Activated CD8-positive, alpha-beta T cell treated with anti-CD3 and anti-CD28 coated beads, Interleukin-2, amount 10 ng/mL, durations not matched to agents 7 days and 5 days (primary cell): ENCODE measurements at places on chromosomes 7 and 10. TPM values are rescaled to one million over a fixed set of nuclear protein-coding genes. Genes with fewer than 3 reads are reported as not detected.

DNA sequence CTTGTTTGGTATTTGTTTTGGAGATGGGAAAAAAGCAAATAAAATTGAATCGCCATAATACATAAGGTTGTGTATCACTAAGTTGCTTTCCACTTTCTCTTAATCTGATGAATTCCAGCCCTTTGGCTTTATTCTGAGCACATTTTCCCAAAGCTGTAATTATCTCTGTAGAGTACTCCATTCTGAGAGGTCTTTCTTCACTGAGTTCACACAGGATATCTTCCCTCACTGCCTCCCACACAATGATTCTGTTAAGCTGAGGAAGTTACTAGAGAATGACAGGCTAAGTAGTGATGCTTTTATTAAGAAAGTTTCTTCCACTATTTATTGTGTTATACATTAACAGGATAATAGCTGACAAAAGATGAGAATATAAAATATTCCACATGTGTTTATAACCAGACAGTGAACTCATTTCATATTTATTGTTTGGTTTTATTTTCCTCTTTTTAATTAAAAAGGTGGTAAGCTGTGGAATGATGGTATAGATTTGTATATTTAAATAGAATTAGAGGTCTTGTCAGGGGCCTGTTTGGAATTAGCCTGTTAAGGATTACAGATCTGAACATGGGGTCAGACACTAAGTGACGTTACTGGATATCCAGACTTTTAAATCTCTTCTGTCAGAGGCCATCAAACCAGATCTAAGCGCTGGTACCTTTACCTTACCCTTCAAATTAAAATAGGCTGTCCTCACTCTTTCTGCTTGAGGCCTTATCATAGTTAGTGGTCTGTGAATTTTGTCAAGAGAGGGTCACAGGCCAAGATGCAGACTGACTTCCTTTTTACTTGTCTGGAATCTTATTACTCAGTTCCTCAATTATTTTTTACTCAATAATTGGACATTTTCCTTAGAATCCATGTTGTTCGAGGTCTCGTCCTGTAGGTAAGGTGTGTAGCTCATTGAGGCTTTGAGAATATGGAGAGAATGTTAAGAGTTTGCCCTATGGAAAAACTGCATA, 8.4 kb downstream of the PLXDC2 start:
- no peak overlapping the region for H3K27ac ChIP-seq
- H3K36me3 ChIP-seq = no peaks in the 10 kb centered on the region
- H3K4me1 ChIP-seq = no peaks in the 10 kb centered on the region

DNA sequence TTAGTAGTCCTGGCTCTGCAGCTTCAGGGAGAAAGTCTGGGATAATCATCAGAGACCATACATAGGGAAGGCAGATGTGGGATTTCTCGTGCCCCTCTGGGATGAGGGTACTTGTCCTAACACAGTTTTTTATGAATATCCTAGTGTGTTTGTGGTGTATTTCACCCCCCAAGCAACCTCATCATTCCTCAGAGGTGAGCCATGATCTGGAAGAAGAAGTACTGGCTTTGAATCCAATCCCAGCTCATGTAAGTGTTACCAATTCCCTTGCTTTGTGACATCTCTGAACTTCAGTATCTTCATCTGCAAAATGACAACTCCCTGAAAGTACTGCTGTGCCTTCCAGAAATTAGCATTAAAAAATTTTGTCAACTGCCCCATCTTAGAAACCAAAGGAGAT, 347.5 kb upstream of the ZMIZ1 start:
- H3K27me3 ChIP-seq = peaks cover 27% of the 10 kb centered on the region
- DNase-seq = no peak
- H3K36me3 ChIP-seq = no peaks in the 10 kb centered on the region
- no peaks in the 10 kb centered on the region for H3K4me1 ChIP-seq
- no peak overlapping the region for H3K27ac ChIP-seq

GRCh38 chr10:12241810-12242529, 46.0 kb downstream of the CDC123 start:
- no peak overlapping the region for H3K4me3 ChIP-seq
- peaks cover 15% of the 10 kb centered on the region for H3K4me1 ChIP-seq
- H3K36me3 ChIP-seq = peaks cover 48% of the 10 kb centered on the region
- no peak overlapping the region for H3K27ac ChIP-seq

DNA sequence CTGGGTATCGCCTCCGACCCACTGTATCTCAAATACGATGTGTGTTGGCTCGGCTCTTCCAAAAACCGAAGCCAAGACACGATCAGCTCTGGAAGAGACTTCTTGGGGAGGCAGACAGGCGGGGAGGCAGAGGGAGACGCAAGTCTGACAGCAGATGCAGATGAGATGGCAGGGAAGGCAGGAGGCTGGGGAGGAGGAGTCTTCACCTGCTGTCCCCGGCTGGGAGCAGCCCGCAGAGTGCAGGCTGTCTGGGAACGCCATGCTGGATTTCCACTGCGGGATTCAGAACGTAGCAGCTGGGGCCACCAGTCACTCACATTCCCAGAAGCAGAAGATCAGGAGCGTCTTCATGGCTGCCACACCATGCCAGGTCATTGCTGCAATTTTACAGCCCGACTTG, 29.4 kb downstream of the CTBP2 start:
- no peak overlapping the region for H3K4me3 ChIP-seq
- no peaks in the 10 kb centered on the region for H3K36me3 ChIP-seq
- H3K4me1 ChIP-seq = no peaks in the 10 kb centered on the region
- no peak for DNase-seq
- no peaks in the 10 kb centered on the region for H3K27me3 ChIP-seq

DNA sequence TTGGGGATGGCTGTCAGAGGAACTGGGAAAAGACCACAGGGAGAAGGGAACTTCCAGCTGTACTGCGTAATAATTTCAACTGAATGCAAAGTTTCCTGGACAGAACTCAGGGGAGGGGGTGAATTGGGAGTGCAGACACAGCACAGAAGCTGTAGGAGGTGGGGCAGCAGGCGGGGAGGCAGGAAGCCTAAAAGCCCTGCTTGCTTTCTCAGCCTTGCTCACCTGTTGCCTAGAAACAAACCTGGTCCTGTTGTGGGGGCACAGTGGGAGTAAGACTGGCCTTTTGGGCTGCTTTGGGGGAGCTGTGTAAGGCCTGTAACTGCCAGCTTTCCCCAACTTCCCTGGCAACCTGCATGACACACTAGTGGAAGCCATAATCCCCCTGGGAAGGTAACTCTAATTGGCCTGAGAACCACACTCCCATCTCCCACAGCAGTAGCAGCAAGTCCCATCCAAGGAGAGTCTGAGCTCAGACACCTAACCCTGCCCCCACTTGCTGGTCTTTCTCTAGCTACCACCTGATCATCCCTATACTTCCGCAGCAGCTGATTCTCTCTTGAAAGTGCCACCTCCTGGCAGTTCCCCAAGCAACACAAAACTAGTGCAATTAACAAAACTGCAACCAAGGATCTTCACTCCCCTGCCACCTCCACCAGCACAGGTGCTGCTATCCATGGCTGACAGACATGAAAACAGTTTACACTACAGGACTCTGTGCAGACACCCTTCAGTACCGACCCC, 1239.3 kb downstream of the SORCS1 start:
- no peak for DNase-seq
- no peak overlapping the region for H3K4me3 ChIP-seq
- no peaks in the 10 kb centered on the region for H3K36me3 ChIP-seq

GRCh38 chr10:64306729-64307327, 785.6 kb downstream of the REEP3 start:
- no peaks in the 10 kb centered on the region for H3K36me3 ChIP-seq
- DNase-seq = no peak
- H3K4me3 ChIP-seq = no peak overlapping the region

DNA sequence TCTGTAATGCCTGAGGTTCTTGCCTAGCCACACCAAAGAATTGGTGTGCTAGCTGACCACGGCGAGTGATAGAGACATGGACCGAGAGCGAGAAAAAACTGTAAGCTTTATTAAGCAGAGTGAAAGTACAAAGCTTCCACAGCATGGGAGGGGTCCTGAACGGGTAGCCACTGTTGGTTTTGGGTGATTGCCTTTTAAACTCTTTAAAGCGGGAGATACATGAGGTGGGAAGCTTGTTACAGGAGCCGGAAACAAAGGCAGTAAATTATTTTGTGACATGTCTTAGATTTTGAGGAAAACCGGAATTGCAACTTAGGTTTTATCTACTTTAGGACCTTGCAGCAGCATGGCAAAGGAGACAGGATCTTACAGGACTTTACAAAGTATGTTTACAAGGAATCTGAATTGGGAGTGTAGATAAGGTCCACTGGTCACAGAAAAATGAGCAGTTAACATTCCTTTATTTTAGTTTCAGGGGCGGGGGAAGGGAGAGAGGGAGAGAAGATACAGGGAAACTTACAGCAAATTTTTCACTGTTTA, 252.7 kb upstream of the MBL2 start:
- H3K4me1 ChIP-seq = no peaks in the 10 kb centered on the region
- H3K27ac ChIP-seq = no peak overlapping the region
- H3K27me3 ChIP-seq = no peaks in the 10 kb centered on the region
- H3K4me3 ChIP-seq = no peak overlapping the region
- no peak for DNase-seq
- no peaks in the 10 kb centered on the region for H3K36me3 ChIP-seq

- H3K36me3 ChIP-seq = peaks cover 9% of the 10 kb centered on the region
- H3K27ac ChIP-seq = peak overlapping the region; percentile 55
- H3K27me3 ChIP-seq = peaks cover 76% of the 10 kb centered on the region
- H3K4me3 ChIP-seq = peak overlapping the region; percentile 69
- peaks cover 48% of the 10 kb centered on the region for H3K4me1 ChIP-seq
These were observed 3.9 kb upstream of the SPAG6 start for GRCh38 chr10:22341190-22341925.

- H3K27ac ChIP-seq = no peak overlapping the region
- H3K36me3 ChIP-seq = no peaks in the 10 kb centered on the region
- no peaks in the 10 kb centered on the region for H3K4me1 ChIP-seq
- no peak overlapping the region for H3K4me3 ChIP-seq
These were observed 41.8 kb upstream of the C10orf71 start for GRCh38 chr10:49257154-49257553.

ADAM8 gene
- total RNA-seq = 69.9 TPM

NUTM2D gene
- 1.6 TPM for total RNA-seq
